ENCODE measurements at places on chromosomes 2 and 18. TPM values are rescaled to one million over a fixed set of nuclear protein-coding genes. Genes with fewer than 3 reads are reported as not detected.

GRCh38 chr2:187003611-187004010 is 154.6 kb upstream of the ZSWIM2 start:
- DNase-seq = no peak

DNA sequence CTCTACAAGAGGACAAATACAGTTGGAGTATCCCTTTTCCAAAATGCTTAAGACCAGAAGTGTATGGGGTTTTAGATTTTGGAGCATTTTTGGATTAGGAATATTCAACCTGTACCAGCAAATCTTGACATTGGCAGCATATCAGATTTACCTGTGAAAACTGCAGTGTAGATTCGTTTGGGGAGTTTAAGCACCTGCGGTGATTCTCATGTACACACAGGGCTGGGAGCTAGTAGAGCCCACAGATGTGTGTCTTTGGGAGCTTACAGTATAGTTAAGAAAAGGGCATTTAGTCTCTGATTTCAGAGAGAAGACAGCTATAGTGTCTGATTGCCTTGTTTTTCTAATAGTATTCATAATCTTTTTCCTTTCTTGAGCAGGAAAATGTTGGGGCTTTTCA is 30.1 kb downstream of the PTCD3 start:
- no peak for DNase-seq

DNA sequence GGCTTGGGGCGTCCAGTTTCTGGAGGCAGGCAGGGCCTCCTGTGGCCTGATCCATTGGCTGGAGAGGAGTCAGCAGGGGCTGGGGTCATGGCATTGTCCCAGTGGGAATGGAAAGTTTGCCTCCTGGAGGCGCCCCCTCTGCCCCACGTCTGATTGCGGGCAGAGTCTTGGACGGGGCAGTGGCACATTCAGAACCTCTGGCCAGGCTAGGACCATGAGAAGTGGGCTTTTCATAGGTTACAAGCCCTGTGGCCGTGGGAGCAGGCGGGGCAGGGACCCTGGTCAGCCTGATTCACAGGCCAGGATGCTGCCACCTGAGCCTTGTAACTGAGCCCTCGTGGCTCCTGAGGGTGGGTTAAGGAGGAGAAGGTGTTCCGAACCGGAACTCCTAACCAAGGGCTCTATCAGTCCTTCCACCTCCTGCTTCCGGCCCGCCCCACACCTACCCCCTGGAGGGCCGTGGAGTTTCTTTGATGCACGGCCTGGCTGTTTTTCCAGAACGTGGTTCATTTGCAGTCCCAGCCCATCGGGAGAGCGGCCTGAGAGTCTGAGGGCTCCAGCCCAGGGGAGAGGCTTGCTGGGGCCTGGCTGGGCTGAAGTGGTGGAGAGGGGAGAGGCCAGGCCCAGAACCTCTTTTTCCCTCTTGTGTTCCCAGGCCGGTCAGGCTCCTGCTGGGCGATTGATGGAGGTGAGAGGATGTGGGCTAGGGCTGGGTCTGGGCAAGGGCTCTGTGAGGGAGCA is 43.9 kb upstream of the PLB1 start:
- DNase-seq = no peak

GRCh38 chr2:109513749-109514588 is 99.8 kb downstream of the SEPTIN10 start:
- peak; percentile 62 for DNase-seq

DNA sequence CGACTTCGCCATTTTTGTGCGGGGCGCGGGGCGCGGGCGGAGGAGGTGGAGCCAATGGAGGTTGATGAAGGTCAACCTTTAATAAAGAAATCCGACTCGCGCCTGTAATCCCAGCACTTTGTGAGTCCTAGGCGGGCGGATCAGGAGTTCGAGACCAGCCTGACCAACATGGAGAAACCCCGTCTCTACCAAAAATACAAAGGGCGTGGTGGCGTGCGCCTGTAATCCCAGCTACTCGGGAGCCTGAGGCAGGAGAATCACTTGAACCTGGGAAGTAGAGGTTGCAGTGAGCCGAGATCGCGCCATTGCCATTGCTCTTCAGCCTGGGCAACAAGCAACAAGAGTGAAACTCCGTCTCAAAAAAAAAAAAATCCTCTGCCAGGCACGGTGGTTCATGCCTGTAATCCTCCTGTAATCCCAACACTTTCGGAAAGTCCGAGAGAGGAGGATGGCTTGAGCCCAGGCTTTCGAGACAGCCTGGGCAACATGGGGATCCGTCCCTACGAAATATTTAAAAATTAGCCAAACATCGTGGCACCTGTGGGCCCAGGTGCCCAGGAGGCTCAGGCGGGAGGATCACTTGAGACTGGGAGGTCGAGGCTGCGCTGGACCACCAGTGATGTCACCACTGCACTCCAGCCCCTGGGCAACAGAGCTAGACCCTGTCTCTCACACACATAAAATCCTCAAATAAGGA is 493 bp upstream of the PREB start:
- DNase-seq = no peak

Gene NAT8
- not detected for total RNA-seq

Gene TRABD2A
- total RNA-seq = 4.1 TPM

DNA sequence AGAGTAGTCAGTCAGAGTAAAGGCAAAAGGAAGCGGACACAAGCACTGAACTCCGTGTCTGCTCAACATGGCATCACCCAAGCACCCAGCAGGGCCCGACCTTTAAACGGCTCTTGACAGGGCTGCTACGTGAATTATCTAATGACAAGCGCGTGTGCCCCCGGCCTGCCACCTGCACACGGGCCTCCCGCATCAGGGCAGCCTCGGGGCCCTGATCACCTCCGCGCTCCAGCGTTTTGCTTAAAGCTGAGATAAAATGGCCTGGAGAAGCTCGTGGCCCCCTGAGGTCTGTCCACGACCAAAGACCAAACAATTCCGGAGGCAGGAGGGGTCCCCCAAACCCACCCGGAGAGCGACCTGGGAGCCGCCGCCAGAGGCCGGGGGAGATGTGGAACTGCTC is 376 bp downstream of the NDUFA10 start:
- no peak for DNase-seq

DNA sequence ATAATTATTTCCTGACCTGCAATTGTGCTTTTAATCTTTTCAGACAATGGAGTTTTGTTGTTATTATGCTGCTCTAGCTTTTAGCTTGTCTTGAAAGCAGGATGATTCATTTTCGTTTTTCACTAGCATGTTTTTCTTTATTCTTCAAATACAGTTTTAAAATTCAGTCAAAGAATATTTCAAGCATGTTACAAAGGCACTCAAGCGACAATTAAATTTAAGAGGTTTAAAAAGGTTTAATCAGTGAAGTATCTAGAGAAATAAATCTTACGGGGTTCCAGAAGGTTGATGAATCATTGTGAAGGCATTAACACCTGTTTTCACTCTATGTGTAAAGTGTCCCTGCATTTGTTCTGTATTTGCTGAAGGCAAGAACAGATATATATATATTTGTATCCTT is 390.7 kb upstream of the TMEFF2 start:
- DNase-seq = no peak

DNA sequence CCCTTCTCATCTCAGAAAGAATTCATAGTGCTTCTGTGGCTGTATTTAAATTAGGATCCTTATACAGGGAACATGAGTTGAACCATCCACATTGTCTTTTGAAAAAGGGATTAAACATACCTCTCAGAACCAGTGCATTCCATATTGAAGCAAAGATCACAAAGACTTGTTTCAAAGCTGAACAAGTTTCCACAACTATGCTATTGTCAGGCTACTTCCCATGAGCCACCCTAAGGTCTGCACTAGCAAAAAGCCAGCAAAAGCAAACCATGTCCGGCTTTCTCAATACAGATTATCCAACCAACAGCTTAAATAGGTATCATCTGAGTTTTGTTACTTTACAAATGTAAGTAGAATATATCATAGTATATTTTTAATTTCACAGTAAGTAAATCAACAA is 78.1 kb downstream of the SCG2 start:
- no peak for DNase-seq

GRCh38 chr2:135299165-135299564 is 231.9 kb downstream of the ZRANB3 start:
- no peak for DNase-seq

Gene KYNU
- 18.7 TPM for total RNA-seq

Gene RABL2A
- total RNA-seq = 36.1 TPM

DNA sequence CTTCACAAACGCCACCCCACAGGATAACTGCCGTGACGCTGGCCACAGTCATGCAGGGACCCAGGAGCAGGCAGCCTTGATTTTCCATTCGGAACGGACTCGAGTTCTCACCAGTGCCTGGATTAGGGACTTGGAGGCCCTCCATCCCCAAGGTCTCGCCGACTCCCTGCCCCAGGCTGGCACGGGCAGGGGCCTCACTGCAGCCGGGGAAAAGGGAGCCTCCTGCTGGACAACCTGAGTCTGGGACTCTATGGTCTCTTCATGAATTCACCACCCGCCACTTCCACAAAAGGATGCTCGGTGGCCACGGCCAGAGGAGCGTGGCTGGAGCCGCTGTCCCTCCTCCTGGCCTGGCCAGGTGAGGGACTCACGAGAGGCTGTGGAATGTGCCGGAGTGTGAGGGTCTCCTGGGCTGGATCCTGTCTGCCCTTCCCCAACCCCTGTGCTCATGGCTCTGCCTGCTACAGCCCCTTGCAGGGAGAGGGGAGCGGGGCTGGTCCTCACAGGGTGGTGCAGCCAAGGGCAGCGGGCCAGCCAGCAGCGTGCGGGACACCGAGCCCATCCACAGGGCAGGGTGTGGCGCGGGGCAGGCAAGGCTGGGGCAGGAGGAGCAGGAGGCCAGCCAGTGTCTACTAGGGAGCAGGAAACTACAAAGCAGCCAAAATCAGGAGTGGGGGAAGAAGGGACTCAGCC is 42.3 kb downstream of the AQP12A start:
- no peak for DNase-seq

DNA sequence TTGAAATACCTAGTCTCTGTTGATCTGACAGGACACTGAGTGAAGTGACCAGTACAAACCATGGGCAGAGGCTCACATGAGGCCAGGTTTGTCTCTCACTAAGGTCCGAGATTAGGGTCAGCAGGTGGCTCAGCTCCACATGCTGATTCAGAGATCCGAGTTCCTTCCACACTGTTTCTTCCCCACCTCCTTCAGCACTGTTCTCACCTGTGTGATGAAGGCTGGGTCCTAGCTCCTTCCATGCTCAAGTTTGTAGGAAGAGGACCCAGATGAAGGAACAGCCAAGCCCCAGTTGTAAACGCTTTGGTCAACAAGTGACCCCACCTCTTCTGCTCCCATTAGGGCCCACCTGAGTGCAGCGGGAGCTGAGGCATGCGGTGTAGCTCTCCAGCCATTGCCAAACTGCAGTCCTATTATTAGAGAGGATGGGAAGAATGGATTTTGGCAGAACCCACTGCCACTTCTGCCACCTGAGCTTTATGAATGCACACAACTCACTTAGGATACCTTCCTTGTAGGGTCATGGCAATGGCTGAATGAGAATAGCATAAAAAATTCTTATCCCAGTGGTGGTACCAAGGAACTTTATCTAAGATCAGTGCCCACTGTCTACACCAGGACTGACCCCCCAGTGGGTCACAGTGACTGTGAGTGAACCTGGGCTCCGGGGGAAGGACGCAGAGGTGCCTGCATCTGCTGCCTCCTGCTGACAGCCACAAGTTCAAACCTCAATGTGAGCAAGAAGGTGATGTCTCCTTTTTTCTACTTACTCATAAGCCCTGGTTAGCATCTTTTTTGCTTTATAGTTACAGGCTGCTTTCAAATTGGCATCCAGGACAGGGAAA is 324.8 kb upstream of the HS6ST1 start:
- peak; percentile 33 for DNase-seq

DNA sequence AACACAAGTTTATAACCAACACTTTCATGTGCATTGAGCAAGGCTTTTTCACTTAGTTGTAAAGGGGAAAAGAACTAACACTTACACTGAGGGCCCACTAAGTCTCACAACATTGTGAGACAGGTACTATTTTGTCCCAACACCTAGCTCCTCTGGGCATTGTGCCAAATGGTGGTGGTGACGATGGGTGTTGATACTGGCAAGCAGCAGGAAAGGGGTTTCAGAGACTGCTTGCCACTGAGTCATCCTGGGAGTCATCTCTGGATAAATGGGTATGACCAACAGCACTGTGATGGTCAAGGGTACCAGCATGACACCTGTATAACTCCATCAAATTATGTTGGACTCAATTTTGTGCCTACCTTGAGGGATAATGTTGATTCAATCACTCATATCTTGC is 138.8 kb upstream of the ITGA6 start:
- no peak for DNase-seq

Gene SCYGR7
- total RNA-seq = not detected

Gene GTF3C2
- 109 TPM for total RNA-seq

DNA sequence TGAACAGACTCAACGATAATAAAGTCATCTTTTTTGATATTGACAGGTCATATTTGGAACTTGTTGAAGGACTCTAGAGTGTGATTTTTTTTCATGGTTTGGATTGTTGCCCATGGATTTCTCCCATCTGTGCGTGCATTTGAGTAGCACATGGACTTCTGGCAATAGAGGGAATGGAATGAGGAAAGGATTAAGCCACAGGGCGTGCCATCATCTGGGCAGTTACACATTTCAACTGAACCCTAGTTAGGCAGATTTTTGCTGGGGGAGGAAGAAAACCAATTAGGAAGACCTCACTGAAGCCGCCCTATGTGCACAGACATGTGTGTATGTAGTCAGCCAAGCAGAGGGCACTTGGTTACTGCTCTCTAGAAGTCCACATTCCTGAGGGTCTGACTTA is 72.6 kb downstream of the TPGS2 start:
- no peak for DNase-seq

Gene LOXL3
- total RNA-seq = 6.4 TPM

Gene LCT
- not detected for total RNA-seq

DNA sequence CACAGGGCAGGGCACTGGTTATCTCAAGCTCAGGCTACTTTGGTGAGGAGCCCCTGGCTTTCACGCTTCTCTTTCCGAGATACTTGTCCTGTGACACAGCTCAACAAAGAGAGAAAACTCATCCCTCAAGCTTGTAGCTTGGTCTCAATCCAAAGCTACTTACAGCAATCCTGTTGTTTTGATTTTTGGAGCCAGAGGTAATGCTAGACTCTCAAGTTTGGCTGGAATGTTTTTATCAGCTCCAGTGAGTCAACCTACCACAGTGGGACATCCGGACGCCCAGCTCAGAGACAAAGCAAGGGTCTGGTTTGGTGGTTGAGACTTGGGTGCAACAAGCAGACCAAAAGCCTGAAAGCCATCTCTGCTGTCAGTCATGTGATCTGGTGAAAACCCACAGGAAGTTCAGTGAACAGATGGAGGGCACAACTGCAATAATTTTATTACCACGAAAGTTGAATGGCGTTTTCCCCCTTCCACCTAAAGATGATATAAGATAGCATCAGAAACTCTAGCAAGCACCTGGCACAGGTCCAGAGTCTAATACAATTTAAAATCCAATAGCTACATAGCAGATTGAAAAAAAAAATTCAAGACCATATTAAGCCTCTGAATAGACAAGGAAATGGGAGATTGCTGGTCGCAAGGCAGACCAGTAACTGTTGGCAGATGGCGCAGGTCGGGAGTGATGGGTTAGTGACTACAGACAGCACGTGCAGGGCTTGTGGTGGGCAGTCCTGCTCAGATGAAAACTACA is 102.3 kb upstream of the SMAD7 start:
- DNase-seq = no peak

DNA sequence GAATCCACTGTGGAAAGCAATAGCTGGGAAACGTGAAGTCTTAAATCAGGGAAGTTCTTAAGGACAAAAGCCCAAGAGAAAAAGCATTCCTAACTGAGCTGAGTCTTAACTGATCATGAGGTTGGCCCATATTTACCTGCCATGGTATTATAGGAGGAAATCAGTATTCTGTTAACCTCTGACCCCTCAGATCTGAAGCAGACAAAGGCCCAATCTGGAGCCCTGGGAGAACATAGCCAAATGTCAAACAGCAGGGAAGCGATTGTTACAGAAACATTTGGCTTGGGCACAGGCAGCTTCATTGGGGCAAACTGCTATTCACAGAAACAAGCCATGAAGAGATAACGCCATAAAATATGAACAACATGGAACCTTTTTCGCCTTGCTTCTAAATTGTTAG is 18.8 kb downstream of the EPHA4 start:
- no peak for DNase-seq

Gene COL5A2
- 21.8 TPM for total RNA-seq

Gene TGFA
- total RNA-seq = 17.8 TPM
